ENCODE measurements at places on chromosomes 5 and 9.

GRCh38 chr9:87372356-87372851 lies 125.3 kb upstream of the DAPK1 start:
- DNase-seq, result no peak

GRCh38 chr5:10760096-10760920 lies 726 bp downstream of the DAP start:
- DNase-seq, result peak; percentile 41

DNA sequence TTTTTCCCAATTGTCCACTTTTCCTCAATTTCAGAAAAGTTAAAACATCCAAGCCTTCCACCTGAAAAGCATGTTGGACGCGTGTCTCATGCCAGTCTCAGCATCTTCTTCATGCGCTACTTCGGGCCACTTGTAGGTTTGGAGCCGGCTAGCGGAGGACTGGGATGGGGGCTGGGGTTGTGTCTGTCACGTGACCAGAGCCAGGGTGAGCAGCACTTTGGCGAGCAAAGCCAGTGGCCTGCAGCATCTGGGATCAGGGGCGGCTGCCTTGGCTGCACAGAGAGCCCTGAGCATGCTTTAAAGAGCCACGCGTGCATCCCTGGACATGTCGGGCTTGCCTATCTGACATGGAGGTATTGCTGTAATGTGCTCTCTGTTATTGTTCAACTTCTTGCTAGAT lies 41.2 kb downstream of the SLC6A3 start:
- no peak for DNase-seq

- peak; percentile 41 for DNase-seq
Observed at GRCh38 chr5:62395210-62395950, 8.3 kb downstream of the DIMT1 start.

DNA sequence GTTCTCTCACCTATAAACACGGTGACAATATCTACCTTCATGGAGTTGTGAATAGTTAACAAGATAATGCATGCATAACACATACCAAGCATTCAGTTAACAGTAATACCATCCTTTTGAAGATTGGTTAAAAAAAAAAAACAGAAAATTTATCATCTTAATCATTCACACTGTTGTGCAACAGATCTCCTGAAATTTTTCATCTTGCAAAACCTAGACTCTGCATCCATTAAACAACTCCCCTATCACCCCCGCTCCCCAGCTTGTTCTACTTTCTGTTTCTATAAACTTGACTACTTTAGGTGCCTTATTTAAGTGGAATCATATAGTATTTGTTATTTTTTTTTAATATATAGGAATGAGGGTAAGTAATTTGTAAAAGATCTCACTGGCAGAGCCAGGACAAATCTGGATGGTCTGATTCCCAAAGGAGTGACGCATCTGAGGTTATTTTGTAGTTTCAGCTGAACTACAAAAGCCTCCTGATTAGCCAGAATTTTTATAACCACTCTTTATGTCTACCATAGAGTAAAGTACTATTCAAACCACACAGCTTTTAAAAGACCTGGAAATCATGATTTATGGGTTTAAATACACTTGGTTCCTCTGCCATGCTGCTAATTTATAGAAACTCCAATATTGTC lies 93.0 kb downstream of the FANCC start:
- DNase-seq, result no peak

DNA sequence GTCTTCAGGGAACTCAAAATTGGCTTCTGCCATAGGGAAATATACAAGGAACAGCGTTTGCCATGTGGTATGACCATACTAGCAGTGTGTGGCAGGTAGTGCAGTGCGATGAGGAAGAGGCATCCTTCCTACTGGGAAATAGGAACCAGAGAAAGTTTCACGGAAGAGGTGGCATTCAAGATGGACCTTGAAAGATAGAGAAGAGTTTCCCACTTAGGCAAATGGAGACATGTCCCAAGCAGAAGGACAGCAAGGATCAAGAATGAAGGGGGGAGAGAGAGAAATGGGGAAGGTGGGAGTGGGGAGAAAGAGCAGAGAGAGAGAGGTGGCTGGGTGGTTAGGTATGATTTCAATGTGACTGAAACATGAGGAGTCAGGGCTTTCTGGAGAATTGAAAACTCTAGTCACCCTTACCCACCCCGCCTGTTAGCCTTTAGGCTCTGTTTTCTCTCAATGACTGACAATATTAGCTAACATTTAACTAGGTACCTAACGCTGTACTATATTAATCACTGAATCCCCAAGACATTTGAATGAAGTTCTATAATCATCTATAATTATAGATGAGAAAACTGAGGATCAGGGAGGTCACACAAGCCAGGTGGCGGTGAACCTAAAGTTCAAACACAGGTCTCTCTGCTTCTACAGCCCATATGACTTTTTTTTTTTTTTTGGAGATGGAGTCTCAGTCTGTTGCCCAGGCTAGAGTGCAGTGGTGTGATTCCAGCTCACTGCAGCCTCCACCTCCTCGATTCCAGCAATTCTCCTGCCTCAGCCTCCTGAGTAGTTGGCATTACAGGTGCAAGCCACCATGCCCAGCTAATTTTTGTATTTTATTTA lies 171.3 kb downstream of the NR3C1 start:
- DNase-seq, result no peak

Data from HFFc6 (cell line).